ENCODE measurements at places on chromosomes 3 and 15. TPM values are rescaled to one million over a fixed set of nuclear protein-coding genes. Genes with fewer than 3 reads are reported as not detected.

UCN2 gene
- total RNA-seq: not detected

GPX1 gene
- 75.2 TPM for total RNA-seq

KY gene
- 1.6 TPM for total RNA-seq

MYRIP gene
- 0.66 TPM for total RNA-seq

TRPM1 gene
- not detected for total RNA-seq

CRABP1 gene
- not detected for total RNA-seq

IQCH gene
- total RNA-seq: 0.38 TPM

COL7A1 gene
- total RNA-seq: 1.7 TPM

SGO1 gene
- not detected for total RNA-seq

NAALADL2 gene
- total RNA-seq: 0.46 TPM

ATG3 gene
- total RNA-seq: 45.2 TPM

Data from gastrocnemius medialis (tissue), 4 donors.